CD4-positive, alpha-beta T cell treated with Interleukin-10 for 1 hour (primary cell): ENCODE measurements at places on chromosomes 1 and 21.
A peak's percentile ranks its signal among the peaks of the same experiment; 100 is the strongest.

- no peak for DNase-seq
Measured at GRCh38 chr1:212359794-212360479, 54.7 kb downstream of the PACC1 start.

- no peak for DNase-seq
Measured at GRCh38 chr1:9843576-9843945, 19.8 kb upstream of the CLSTN1 start.

DNA sequence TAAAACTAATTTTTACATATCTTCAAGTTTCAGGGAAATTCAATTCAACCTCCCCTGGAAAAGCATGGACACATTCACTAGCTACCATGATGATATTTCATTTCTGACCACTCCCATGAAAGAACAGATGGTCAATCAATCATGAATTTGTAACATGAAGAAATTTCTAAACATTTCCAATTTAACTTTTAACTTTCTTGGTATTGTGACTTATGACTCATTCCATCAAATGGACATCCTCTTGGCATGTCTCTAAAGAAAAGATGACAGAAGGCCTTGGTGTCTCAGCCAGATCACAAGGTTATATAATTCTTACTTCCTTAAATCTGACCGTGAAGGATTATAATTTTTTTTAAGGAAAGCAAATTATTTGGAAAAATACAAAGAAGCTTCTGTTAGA, 10.5 kb upstream of the MCOLN3 start:
- no peak for DNase-seq

GRCh38 chr1:171715813-171716251, 26.0 kb downstream of the VAMP4 start:
- DNase-seq, result no peak

DNA sequence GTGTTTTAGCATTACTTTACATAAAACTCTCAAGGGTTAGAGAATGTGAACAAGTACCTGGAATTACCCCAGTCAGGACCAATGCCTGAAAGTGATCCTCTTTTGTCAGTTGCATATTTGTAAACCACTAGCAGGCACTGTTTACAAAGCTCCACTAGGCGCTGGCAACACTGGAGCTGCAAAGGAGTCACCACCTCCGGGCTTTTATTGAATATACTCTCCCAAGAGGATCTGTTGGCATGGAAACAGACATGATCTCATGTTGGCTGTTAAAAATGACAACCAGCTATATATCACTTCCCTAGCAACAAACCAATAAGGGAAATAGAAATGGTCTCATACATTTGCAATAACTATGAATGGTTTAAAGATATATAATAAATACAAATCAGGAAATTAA, 116.0 kb downstream of the TTLL7 start:
- DNase-seq, result peak; percentile 1

DNA sequence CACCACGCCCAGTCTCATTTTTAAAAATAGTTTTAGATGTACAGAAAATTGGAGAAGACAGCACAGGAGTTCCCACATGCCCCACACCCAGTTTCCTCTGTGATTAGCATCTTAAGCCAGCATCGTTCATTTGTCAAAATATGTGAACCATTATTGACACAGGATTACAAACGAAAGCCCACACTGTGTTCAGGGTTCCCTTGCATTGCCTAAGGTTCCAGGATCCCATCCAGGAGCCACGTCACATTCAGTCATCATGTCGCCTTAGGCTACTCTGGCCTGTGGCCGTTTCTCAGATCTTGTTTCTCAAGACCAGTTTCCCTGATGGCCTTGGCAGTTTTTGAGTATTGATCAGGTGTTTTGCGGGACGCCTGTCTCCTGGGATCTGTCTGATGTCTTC, 34.7 kb upstream of the TNFRSF1B start:
- no peak for DNase-seq
